ENCODE measurements at places on chromosomes 5 and 9.

- DNase-seq, result no peak
These were observed 230.1 kb downstream of the PAX5 start for GRCh38 chr9:36803961-36804360.

- DNase-seq, result no peak
These were observed 18.9 kb upstream of the LRRC14B start for GRCh38 chr5:172421-172820.

DNA sequence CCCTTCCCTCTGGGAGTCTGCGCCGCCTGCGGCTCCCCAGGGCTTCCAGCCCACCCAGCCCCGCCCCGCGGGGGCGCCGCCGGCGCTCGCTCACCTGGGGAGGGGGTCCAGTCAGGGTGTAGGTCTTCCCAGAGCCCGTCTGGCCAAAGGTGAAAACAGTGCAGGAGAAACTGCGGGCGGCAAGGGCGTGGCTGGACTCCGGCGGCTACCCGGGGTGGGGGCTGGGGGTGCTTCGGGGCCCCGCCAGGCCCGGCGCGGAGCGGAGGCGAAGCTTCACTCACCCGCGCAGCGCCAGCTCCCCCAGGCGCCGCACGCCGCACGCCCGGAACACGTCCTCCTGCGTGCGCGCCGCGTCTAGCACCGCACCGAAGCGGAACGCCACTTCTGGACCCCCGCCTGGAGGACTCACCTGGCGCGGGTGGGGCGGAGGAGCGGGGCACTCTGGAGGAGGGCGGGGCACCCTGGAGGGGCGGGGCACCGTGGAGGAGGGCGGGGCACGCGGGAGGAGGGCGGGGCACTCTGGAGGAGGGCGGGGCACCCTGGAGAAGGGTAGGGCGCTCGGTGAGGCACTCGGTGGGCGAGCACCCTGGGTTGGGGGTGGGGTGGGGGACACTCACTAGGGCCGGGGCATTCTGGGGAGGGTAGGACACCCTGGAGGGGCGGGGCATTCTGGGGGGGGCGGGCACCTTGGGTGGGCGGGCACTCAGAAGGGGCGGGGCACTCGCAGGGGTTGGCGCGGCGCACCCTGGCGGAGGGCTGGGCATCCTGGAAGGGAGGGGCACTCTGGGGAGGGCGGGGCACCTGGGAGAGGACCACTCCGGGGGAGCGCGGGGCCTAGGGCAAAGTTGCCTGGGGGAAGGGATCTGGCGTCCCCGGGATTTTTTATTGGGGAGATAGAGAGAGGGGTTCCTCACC is 814 bp downstream of the KIF12 start:
- no peak for DNase-seq

- DNase-seq, result no peak
These were observed 74.4 kb downstream of the INSL6 start for GRCh38 chr9:5110867-5111681.

- DNase-seq, result no peak
These were observed 38.5 kb upstream of the SLC44A1 start for GRCh38 chr9:105205787-105206495.

- no peak for DNase-seq
These were observed 156.1 kb downstream of the DENND1A start for GRCh38 chr9:123773783-123774182.

DNA sequence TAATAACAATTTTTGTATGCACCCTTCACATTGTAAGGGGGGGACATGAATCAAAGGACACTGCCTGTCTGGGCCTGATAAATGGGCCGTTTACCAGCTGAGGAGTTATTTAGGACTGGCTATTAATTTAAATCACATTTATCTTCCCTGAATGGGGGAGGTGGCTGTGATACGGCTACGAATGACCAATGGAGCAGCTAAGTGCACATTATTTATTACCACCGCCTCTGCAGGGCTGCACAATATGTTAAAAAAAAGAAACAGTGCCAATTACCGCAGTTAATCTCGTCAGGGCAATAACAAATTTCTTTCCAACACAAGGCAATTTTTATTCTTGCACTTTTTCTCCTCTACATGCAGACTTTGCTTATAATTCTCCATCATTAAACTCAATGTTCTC is 318.4 kb downstream of the IRX2 start:
- DNase-seq, result no peak

DNA sequence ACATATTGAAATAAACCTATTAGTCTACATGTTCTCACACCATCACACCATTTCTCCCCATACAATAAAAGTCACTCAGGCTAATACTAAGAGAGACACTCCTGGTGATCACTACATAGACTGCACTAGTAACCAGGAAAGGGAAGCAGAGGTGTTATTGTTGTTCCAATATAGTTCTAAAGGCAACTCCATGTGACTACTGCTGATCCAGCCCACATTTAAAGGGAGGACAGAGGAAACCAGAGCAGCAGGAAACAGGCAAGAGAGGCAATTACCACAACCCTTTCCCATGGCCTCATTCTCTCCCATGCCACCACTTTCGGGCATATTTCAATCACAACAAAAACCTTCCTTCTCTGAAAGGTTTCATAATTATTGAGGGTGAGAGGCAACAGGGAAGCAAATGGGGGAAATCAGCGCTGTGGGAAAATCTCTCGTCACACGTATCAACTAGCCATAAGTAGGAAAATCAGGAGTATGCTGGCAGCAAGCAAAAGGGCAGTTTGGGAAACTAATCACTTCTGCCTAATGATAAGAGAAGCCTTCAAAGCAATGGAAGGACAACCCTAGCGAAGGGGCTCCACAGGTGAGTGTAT is 1.8 kb downstream of the UBAP2 start:
- no peak for DNase-seq

DNA sequence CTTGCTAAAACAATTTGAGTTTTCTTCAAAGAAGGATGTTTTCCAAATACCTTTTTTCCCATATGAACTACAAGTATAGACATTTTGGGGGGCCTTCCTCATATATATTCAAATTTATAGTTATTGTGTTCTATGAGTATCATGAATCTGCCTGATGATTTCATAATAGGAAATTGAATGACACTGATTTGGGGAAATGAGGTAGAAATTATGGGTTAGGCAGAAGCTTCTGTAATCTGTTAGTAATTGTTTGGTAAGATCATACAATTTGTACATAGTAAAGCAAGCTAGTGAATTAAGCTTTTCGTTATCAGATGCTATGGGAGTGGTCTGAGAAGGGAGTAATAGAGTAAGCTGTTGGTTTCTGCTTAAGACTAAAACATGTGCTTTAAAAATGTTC is 98.0 kb downstream of the TRIO start:
- DNase-seq, result no peak

- no peak for DNase-seq
These were observed 6.8 kb downstream of the PLGRKT start for GRCh38 chr9:5430912-5431311.

DNA sequence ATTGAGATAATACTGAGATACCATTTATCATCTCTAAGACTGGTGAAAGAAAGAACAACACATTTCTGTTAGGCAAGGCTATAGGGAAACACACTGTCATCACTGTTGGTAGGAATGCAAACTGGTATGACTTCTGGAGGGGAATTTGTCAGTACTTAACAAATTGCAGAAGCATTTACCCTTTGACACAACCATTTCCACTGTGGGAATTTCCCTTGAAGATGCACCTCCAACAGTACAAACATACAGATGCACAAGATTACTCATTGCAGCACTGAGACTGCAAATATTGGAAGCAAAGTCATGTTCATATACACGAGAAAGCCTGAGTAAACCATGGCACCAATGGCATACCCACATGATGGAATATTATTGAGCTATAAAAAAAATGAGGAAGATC is 17.6 kb downstream of the GM2A start:
- DNase-seq, result no peak

GRCh38 chr9:14030375-14031059 is 283.4 kb downstream of the NFIB start:
- no peak for DNase-seq

DNA sequence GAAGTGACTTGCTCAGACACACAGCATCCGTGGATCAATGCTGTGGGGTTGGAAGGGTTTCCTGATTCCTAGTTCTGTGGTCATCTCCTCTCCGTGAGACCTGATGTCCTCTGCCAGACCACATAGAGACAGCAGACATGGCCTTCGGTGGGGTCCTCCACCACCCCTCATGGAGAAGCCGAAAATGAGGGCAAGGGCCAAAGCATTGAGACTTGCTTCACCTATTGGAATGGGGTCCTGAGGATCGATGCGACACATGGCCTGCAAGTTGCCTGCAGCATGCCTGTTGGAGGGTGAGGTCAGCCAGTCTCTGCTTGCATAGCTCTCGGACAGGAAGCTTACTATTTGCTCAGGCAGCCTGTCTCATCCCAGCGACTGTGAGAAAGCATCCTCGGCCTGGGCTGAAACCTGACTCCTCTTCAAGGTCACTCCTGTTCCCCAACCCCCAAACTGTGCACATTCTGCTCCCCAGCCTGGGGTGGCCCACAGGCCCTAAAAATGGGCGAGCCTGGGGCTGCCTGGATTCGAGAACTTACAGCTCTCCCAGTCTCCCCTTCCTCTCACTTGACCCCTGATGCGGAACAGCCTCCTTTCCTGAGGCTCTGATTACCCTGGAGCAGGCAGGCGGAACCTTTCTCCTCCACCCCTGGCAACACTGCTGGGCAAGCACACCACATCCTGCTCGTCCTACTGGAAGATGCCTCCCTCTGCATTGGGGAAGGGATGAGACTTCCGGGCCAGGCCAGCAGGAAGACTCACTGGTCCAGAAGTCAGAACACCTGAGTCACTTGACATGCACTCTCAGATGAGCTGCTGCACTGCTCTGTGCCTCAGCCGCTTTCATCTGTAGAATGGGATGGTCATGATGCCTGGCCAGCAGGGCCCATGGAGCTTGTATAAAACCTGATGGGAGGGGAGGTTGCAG is 186.9 kb downstream of the RGS3 start:
- DNase-seq, result no peak

- no peak for DNase-seq
These were observed 1.8 kb downstream of the RANBP17 start for GRCh38 chr5:170863646-170864045.

DNA sequence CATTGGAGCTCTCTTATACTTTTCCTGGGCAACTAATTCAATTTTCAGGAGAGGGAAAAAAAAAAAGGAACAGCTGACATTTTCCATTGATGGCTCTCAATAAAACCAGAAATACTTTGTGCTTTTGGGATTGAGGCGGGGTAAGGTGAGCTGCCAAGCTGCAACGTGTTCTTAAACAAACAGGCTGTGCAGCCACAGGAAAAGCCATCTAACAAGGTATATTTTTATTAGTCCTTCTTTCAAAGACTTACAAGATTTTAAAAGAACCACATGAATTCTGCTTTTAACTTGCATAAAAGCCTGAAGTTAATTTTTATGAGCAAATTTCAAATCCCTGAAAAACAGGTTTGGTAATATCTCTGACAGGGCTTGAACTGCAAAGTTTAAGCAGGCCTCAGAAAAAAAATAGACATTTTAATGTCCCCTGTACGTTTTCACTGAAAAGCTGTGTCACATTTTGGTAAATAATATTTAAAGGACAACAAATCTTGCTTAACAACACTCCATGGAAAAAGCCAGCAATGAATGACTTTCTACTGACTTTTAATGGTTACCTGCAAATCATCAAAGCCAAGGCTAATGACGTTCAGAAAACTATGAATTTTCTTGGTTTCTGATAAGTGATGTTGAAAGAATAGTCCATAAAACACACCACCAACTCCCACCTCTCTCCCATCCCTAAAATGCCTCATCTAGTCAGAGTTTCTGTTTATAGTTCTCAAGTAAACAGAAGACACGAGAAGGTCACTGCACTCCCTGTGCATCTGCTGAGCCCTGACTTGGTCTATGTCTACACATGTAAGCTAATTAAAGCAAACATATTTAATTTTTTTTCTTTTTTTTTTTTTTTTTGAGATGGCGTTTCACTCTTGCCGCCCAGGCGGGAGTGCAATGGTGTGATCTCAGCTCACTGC is 433.6 kb downstream of the PIK3R1 start:
- DNase-seq, result no peak

- no peak for DNase-seq
These were observed 57.2 kb downstream of the ITGA1 start for GRCh38 chr5:52844885-52845284.

DNA sequence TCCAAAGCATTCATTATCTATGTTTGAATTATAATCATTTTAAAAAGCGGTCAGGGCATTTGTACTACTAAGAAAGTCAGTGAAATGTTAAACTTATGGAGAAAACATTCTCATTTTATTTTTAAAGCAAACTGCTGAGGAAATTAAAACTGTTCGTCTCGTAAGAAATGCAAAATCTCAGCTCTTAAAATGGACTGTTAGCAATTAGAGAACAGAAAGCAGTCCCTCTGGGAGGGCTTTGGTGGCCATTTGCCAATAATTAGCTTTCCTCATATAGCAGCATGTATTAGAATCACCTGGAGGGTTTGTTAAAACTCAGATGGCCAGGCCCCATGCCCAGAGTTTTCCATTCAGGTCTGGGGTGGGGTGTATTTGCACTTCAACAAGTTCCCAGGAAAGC is 120.7 kb upstream of the RASEF start:
- no peak for DNase-seq

GRCh38 chr5:91599863-91600262 is 216.7 kb upstream of the ARRDC3 start:
- DNase-seq, result no peak

Data from T-helper 1 cell (primary cell).